ENCODE measurements at places on chromosomes 7 and 10.

GRCh38 chr10:50545846-50546245 lies 77.9 kb downstream of the SGMS1 start:
- no peak for DNase-seq

DNA sequence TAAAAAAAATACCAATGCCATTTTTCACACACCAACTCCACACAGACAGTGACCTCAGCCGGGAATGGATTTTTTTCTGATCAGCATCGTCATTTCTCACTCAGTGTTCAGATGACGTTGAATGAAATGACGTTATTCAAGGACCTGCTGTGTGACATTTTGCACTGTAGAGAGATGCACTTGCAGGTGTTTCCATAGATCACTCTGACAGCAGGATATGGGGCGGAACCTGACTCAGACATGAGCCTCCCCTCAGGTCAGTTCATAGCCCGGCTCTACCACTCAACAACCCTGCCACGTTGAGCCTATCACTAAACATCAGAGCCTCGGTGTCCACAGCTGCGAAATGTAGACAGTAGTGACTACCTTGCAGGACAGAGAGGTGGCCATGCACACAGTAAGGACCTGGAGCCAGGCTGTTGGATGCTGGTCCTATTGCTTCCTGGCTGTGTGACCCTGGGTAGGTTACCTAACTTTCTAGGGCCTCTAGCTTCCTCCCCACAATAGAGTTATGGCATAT lies 41.4 kb upstream of the ANTXRL start:
- DNase-seq, result no peak

DNA sequence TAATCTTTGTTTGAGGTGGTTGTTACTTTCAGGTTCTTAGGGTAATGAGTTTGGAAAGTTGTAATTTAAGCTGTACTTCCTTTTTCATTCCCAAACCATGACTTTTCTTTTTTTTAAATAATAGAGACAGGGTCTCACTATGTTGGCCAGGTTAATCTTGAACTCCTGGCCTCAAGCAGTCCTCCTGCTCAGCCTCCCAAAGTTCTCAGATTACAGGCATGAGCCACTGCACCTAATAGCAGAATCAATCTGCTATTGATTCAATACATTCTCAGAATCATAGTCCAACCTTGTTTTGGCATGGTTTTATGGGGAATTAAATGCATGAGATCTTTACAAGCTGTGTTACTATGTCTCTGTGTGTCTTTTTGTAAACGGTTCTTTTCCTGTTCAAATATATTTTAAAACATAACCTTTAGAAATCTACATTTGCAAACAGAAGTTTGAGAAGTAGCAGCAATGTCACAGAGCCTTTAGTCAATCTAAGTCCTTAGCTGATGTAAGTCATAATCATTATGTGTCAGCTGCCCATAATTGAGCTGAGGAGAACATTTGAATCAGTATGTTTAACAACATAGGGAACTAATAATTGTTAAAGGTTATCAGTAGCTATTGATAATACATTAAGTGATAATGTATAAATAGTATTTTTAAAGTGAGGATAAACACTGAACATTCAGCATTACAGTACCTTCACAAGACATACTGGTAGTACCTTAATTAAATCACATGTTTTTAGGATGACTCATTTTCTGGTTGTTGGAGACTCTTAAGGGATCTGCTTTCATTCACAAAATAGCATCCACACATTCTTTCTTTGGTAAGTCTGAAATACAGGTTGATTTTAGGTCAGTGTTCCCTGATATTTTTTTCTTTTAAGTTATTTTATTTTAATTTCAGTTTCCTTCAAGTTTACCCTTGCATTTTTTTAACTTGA lies 8.8 kb downstream of the INPP5F start:
- no peak for DNase-seq

DNA sequence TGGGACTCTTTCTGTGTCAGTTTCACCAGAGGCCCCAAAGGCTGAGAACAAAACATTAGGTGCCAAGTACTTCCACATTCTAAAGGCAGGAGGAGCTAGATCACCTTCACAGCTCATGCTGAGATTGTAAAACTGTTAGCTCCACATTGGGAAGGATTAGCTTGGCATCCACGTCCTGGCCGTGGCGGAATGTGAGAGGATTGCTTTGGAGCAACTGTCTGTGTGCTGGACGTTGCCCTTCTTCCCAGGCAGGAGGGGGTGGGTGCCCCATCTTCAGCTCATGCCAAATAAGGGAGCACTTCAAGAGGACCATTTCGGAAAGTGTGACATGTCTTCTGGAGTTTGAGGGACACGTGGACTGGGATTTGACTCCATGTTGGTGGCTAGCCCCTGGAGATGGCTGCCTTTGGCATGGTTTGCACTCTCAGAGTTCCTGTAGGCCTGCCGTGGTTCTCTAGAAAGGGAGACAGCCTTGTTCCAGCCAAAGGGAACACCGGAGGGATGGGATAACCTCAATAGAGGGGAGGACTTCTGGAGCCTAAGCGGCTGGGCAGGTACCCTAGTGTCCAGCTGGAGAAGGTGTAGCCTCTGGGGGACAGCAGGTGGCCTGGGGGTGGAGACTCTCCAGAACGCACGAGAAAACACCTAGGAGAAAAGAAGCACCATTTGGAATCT lies 19.9 kb upstream of the FMC1 start:
- no peak for DNase-seq

DNA sequence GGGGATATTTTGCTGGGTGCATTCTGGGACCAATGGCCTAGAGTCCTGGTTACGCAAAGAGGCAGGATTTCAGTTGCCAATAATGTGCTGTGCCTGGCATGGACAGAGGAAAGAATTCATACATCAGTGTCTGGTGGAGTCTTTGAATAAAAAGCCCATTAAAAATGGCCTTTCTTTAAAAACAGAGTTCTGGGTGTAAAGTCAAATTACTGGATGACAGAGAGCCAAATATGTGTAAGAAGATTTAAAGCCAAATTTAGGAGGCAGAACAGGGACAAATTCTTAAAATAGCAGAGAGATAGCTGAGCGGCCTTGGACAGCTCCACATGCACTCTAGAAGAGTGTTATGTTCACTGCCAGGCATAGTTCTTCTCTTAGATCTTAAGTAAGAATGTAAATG lies 60.8 kb upstream of the MEOX2 start:
- DNase-seq, result no peak

GRCh38 chr10:25556457-25556856 lies 377.6 kb upstream of the MYO3A start:
- no peak for DNase-seq

DNA sequence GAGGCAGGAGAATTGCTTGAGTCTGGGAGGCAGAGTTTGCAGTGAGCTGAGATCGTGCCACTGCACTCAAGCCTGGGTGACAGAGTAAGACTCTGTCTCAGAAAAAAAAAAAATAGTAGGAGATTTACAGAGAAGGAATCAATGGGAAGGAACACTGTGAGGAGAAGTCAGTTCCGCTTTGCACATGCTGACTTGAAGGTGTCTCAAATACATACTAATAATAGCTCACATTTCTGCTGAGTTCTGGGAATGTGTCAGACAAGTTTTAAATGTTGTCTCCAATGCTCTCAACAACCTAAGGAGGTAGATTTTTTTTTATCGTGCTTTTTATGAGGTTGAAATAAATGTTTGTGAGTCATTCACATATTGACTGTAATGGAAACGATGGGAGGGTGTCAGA lies 654.9 kb upstream of the CELF2 start:
- no peak for DNase-seq

- DNase-seq, result no peak
These were observed 103.9 kb upstream of the RET start for GRCh38 chr10:42972946-42973345.

DNA sequence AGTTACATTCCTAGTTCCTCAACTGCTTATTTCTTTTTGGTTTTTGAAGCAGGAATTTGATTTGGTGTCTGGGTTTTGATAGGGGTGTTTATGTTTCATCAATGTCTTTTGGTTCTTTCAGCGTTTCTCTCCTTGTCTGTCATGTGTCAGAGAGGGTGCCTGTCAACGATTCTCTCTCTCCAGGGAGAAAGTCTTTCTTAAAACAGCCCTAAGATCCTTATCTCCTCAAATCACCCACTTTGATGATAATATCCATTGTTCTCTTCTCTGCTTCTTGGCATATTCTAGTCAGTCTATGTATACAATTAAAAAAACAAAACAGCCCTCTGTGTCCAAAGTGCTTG lies 77.2 kb downstream of the TCF7L2 start:
- no peak for DNase-seq

GRCh38 chr10:130882906-130883305 lies 428.6 kb downstream of the TCERG1L start:
- DNase-seq, result no peak

DNA sequence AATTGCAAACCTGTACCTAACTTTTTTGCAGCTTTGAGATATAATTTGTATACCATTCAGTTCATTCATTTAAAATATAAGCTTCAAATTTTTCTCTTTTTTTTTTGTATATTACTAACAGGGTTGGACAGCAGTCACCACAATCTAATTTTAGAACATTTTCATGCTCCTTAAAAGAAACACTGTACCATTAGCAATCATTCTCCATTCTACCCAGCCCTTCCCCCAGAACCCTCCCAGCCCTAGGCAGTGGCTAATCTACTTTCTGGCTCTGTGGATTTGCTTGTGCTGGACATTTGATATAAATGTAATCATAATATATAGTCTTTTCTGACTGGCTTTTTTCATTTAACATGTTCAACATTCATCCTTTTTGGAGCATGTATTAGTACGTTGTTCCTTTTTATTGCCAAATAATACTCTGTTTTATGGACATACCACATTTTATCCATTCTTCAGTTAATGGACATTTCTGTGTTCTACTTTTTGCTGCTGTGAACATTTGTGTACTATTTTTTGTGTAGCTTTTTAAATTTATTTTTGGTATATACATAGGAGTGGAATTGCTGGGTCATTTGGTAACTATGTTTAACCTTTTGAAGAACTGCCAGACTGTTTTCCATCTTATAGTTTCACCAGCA lies 40.9 kb upstream of the ST7 start:
- no peak for DNase-seq

- no peak for DNase-seq
These were observed 86.1 kb upstream of the IGFBP3 start for GRCh38 chr7:46007194-46007593.

DNA sequence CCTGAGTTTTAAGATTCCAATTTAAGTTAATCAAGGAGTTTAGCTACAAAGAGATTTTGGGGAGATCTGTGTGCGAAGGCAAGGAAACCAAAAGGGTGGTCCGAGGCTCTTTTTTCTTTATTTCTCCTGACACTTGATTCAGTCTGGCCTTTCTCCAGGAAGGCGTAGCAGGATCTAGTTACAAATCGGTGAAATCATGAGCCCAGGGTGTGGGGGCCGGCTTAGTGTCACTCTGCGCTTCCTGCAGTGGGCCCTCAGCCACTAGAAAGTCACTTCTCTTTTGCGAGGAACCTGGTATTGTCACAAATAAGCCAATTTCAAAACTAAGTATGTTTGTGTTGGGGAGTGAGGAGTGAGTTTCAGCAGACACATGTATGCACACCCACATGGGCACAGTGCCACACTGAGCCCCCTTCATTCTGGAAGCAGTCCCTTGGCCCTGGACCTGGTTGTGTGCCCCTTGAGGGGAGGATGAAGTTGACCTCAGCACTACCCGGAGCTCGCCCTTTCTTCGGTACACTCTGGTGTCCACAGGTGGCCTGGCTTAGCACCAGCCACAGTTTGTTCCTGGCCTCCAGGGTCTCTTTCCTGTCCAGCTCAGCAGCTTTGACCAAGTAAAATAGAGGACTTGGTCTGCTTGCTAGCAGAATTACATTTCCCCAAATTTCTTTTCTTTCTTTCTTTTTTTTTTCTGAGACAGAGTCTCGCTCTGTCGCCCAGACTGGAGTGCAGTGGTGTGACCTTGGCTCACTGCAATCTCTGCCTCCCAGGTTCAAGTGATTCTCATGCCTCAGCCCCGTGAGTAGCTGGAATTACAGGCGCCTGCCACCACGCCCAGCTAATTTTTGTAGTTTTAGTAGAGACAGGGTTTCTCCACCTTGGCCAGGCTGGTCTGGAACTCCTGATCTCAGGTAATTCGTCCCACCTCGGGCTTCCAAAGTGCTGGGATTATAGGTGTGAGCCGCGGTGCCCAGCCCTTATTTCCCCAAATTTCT lies 84.0 kb upstream of the BTBD16 start:
- DNase-seq, result no peak

DNA sequence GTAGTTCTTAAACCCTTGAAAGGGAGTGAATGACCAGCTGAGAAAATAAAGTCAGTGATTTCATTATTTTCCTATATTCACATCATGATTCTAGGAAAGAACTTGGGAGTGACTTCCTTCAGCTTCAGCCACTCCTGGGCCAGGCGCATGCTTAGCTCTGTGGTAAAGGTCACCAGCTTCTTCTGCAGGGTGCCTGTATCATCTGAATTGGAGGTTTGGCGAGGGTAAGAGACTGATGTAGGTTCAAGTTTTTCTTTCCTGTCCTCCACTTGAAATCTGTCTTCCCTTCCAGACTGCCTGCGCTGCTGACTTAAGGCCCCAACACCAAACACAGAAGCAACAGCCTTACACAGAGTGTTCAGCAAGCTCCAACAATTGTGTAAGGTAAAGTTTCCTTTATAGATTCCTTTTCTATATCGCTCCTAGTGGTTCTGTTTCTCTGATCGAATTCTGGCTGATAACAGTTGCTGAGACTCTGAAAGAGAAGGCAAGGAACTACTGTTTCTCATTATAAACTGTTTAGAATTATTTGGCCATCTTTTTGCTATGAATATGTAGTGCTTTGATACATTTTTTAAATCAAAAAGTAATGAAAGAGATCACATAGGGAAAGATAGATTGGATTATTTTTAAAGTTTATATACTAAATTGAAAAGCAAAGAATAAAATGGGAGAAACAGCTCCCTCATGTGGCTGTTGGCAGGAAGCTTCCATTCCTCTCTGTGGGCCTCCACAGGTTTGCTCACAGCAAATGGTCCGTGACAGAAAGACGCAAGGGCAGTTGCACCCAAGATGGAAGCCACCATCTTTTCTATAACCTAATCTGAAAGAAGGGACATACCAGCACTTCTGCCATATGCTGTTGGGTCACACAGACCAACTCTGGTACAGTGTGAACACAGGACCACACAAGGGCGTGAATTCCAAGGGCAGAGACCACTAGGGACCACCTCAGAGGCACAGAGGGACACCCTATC lies 14.0 kb downstream of the GATAD1 start:
- DNase-seq, result no peak

DNA sequence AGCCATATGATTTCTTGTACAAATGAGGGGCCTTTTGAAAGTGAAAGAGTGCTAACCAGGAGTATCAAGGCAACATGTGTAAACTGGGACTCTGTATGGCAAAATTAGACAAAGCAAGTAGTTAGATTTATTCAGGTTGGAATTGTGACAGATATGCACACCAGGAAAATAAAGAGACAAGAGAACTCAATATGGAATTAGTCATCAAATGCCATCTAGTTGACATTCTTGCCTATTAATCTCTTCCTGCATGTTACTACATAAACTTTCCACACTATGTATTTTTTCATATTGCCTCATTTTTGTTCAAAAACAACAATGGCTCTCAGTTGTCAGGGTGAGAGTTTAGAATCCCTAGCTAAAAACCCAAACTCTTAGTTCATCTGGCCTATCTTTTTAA lies 799.0 kb downstream of the NRG3 start:
- no peak for DNase-seq

- peak; percentile 63 for DNase-seq
These were observed 421.4 kb downstream of the SDK1 start for GRCh38 chr7:3722396-3722922.

GRCh38 chr10:75428434-75429158 lies 2.8 kb upstream of the LRMDA start:
- DNase-seq, result no peak

Data from NCI-H524 treated with DMSO at 0.1 percent for 48 hours (cell line).